ENCODE measurements at places on chromosomes 7 and 10.

GRCh38 chr10:121698336-121698735, 100.1 kb upstream of the FGFR2 start:
- no peak for DNase-seq

- DNase-seq: no peak
These were observed 424.3 kb downstream of the KIF20B start for GRCh38 chr10:90125456-90126255.

GRCh38 chr10:107442035-107442505, 277.6 kb upstream of the SORCS1 start:
- DNase-seq: no peak

DNA sequence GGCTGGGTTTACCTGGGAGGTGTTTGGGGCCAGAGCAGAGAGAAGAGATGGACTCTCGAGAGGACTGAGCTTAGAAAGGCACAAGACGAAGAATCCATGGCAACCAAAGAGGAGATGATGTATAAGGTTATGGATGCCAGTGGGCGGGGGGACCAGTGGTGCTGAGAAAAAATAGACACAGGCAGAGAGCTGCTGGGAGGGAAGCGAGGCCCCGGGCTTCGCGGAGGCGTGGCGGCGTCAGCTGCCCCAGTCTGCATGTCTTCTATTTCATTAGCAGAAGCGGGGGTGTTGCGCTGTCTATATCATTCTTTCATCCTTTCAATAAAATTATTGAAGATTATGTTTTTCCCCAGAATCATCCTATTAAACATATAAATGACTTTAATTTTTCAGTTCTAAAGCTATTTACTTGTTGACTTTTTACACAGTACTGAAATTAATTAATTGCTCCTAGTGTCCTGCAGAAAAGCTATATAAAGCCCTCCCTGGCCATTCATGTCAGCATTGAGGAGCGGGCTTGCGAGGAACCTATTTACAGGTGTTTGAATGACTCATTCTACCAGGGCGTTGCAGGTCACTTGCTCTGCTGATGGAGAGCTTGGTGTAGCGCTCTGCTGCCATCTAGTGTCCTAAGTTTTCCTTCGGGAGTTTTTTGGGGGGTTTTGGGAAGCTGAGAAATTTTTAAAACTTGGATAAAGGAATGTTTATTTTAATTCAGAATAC, 42.9 kb upstream of the BHLHA15 start:
- DNase-seq: no peak

DNA sequence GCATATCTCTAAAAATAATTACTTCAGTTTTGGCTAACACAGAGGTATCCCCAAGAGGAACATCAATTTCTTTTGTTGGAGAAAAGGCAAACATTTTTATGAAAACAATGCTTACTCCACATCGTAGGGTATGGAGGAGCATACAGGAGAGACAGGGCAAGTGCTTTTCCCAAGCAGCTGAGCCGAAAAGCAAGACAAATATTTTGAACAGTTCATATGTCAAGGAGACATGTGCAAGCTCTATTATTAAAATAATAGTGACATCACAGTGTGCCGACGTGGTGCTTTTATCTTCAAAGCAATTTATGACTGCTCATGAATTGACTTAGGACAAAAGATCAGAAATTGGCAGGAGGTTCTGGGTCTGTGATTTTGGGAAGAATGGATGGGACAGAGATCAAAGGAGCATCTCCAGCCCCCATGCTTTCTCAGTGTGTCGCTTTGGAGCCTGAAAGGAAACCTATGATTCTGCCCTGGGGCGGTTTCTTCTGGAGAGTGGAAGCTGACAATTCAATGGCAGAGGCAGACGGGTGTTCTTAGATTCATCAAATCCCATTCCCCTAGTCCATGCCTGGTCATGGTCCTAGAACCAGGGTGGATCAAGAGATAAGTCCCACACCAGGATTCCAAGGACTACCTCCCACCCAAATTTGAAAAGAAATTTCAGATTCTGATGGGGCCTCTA, 97.1 kb downstream of the JCAD start:
- DNase-seq: no peak

DNA sequence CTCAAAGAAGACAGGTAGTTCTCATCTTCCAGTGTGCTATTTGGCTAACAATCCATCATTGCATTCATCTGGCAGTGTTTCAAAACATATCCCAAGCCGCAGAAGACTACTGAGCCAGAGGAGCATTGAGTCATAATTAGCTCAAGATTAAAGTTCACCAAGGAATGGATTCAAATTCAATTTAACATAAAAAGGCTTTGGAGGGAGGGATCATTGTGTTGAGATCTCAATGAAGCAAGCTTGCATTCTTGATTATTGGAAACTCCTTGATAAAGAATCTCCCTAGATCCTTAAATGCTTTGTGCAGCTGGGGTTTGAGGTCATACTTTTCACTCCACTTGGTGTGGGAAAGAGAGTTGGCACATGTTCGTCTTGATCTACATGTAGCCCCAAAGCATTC, 142.8 kb upstream of the SEMA3A start:
- DNase-seq: no peak

GRCh38 chr7:139776486-139777132, 1.2 kb downstream of the HIPK2 start:
- DNase-seq: peak; percentile 3

DNA sequence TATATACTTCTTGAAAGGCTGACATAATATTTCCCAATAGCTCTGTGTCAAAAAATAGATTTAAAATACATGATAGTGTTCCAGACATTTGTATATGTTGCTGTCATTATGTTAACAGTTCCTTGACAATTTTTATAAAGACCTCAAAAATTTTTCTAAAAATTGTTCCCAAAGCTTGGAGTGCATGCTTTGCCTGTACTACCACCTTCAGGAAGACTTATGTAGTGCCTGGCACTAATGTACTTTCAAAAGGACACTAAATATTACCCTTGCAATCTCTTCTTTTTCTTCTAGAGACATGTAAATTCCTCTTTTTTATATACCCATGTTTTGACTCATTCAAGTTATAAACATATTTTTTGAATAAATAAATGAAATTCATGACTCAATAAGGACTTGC, 48.0 kb upstream of the SP8 start:
- no peak for DNase-seq

DNA sequence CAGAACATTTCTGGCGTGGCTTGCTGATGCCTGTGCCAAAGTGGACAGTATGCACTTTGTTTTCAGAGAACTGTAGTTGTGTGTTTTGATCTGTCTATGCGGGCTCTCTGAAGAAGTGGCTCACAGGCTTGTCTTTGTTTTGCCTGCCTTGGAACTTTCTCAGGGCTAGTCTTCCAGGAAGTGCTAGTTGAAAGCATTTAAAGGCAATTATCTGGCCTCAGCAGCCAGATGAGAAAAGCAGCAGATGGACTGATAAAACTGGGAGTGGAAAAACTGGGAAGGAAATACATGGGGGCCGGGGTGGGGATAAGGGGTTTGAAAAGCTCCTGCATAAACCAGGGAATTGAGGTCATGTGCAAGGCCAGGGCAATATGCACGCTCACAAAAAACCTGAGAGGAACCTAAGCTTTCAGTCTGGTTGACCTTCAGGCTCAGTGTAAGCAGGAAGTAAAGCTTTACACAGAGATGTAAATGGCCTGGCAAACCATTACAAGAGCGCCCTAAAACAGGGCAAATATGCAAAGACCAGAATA, 94.5 kb downstream of the ZNF33B start:
- no peak for DNase-seq

DNA sequence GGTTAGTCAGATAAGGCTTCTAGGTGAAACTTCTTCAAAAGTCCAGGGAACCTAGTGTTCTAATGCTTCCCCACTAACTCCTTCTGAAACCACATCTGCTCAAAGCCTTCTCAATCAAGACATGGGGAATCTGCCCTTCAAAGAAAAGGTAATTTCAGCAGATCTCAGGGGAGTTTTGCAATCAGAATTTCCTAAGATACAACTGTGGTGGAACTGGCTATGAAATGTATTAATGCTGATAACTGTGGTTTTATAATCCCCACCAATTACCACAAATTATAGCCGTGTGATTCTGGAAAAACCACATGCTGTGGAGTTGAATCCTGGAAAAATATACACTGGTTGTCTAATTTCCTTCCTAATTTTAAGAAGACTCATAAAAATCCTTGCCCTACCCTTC, 233.8 kb downstream of the SORCS1 start:
- no peak for DNase-seq

DNA sequence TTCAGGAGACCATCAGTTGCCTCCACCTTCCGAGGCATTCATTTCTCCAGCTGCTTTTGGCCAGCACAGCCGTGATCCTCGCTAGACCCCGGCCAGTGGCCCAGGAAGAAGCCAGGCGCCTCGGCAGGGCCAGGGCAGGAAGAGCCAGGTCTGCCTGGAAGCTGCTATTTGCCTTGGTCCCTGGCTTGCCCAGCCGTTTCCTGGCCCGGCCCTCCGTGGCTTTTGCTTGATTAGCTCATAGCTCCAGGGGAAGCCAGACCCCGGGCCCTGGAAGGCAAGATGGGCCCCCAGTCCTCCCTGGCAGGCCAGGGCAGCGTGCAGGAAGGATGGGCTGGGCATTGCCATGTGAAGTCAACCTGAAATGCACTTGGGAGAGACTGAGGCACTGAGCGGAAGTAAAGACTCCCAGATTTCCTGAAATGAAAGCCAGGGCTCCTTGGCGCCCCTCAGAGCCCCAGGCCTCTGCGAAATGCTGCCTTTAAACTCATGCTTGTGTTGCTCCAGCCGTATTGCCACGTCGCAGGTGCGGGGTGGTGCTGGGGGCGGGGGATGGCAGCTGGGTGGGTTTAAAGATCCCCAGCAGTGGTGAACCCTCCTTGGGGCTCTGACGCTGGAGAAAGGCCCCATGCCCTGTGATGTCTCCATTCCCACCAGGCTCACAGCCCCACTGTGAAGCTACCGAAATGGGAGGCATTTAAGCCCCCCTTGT, 160.6 kb downstream of the GRK5 start:
- DNase-seq: no peak

GRCh38 chr10:119772334-119772733, 46.5 kb downstream of the INPP5F start:
- DNase-seq: no peak

DNA sequence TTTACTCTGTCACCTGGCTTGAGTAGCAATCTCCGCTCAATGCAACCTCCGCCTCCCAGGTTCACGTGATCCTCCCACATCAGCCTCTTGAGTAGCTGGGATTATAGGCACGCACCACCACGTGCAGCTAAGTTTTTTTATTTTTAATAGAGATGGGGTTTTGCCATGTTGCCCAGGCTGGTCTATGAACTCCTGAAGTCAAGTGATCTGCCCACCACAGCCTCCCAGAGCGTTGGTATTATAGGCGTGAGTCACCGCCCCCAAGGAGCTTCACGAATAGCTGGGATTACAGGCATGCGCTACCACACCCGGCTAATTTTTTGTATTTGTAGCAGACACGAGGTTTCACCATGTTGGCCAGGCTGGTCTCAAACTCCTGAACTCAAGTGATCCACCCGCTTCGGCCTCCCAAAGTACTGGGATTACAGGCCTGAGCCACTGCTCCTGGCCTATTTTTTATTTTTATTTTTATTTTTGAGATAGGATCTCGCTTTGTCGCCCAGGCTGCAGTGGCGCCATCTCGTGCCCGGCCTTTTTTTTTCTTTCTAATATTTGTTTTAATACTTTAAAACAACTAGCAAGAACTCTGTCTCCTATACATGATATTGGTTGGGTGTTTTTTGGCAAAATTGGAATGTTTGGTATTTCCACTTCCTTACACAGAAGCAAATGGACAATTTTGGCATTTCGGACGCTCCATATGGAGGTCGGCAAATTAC, 1.1 kb downstream of the EFCAB10 start:
- DNase-seq: no peak

GRCh38 chr7:46220066-46220630, 299.1 kb upstream of the IGFBP3 start:
- no peak for DNase-seq

DNA sequence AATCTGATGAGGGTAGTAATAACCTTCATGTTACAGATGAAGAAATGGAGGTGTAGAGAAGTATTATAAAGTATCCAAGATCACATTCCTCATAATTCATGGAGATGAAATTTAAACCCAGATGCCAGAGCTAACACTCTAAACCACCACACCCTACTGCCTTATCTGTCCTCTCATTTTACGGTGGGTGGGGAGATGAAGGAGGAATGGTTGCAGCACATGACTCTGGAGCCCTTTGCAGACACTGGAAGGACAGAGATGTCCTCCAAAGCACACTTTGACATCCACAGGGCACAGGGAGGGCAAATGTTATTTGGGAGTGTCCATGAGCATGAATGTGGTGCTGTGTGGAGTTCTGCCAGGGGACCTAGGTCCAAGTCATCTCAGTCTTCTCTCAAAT, 1.1 kb downstream of the PLEKHS1 start:
- no peak for DNase-seq

GRCh38 chr7:140238778-140239652, 62.2 kb upstream of the KDM7A start:
- DNase-seq: no peak

DNA sequence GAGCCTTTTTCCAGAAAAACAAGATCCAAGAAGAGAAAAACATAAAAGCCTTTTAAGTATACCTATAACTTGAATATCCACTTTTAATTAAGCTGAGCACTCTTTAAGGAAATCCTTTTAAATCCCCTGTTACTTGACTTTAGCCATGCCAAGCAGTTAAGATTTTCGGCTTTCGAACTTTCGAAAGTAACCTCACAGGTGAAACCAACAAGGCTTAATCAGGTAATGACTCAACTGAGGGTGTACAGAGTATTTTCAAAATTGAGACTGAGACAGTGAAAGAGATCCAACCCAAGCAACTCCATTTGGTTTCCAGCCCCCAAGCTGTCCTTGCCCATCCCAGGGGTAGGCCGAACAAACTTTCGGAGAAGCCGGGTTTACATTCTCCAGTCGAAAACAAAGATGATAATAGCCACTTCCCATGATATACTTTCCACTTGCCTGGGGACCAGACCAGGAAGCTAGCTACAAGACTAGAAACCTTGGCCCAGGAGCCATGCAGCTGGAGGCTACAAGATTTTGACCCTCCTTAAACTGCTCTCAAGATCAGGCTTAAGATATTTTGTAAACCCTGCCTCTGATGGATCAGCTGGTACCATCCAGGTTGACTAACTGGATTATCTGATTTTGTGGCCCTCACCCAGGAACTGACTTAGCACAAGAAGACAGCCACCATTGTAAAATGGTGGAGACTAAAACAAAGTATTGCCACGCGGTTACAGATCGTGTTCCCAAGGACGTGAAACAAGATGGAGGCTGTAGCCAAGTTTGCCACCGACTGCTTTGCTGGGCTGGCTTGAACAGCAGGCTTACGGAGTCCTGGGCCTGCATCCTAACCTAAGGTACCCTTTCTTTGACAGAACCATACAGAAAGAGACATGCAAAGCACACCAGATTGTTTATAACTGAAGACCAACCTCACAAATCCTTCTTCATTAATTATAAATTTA, 32.3 kb downstream of the C1GALT1 start:
- no peak for DNase-seq

GRCh38 chr7:142024547-142024946, 28.9 kb downstream of the MGAM start:
- DNase-seq: no peak

All from pulmonary artery endothelial cell (primary cell).